Inflammatory macrophage treated with lipopolysaccharide for 4 hours (primary cell): ENCODE measurements at places on chromosomes 13 and 19.
A peak's percentile ranks its signal among the peaks of the same experiment; 100 is the strongest.

GRCh38 chr13:28012896-28013295 lies 24.4 kb upstream of the URAD start:
- DNase-seq = peak; percentile 36

GRCh38 chr19:44747739-44748425 lies 626 bp upstream of the BCL3 start:
- peak; percentile 88 for DNase-seq

DNA sequence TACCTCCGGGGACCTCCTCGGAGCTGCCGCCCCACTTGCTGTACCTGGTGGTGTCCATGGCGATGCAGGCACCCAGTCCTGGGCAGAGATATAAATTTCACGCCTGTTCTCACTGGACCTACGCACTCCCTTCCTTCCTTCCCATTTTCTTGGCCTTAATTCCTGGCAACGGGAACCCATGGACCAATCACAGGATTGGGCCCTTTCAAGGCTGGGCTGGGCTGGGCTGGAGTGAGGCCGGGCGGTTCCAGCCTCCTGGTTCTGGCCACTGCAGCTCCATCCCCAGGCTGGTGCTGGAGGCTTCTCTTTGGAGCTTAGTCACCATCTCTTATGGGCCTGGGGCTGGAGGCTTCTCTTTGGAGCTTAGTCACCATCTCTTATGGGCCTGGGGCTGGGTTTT lies at the start of gene CLEC4G:
CLEC4G (minus strand) TSS at position 66 of the 400 bp plus-strand sequence; CDS start at position 58, 8 bp downstream.
- DNase-seq = no peak

GRCh38 chr19:17209126-17210036 lies 5.8 kb upstream of the USE1 start:
- DNase-seq = peak; percentile 35

- DNase-seq = no peak
Measured at GRCh38 chr13:98537306-98537705, 39.6 kb downstream of the STK24 start.

- peak; percentile 67 for DNase-seq
Measured at GRCh38 chr19:16041299-16041990, 34.9 kb upstream of the TPM4 start.

GRCh38 chr19:36514012-36514612 lies 14.0 kb downstream of the ZNF260 start:
- DNase-seq = no peak

DNA sequence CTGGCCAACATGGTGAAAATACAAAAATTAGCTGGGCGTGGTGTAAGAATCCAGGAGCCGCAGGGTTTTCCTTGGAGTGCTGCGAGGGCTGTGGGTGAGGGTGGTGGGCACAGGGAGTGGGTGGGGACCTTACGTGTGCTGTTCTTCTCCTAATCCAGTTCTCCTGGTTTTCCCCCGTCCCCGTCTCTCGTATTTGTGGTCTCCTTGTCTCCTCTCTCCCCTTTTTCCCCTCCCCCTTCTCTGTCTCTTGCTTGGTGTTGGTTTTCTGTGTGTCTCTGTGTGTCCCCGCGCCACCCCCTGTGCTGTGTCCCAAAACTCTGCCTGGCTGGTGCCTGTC lies 1.7 kb downstream of the SELENOW start:
- no peak for DNase-seq
